ENCODE measurements at places on chromosomes 16 and 17.

DNA sequence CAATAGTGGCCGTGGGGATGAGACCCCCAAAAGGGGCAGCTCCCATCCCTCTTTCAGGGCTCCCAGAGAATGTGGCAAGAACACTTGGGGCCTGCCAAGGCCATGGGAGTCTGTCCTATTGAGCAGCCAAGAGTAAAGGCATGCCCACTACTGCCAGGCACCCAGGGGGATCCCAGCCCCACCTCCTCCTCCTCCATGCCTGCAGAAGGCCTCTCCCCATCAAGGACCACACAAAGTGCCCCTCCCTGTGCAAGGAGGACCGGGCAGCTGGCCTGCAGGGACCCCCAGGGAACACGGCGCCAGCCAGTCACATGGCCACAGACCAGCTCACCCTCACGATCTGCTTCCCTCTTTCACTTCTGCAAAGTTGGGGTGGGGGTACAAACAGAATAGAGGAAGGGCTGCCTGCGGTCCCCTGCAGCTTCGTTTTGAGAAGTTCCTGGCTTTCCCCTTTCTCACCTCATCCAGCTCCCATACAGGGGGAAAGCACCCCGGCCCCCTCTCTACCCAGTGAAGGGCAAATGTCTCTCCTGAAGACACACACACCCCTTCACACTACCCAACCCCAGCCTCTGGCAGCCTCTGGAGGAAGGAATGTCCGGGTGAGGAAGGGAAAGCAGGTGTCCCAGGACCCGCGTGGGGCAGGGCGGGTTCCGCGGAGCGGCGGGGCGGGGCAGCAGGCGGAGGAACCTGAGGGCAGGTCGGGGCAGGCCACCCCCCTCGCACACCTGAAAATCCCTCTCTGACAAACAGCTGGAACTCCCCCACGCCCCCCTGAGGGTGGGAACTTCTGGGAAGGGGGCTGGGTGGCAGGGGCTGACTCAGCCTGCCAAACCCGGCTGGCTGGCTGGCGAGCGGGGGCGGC, 2.0 kb downstream of the PPP1R9B start:
- DNase-seq: no peak

GRCh38 chr17:31508288-31509094, 117.0 kb downstream of the RAB11FIP4 start:
- no peak for DNase-seq

DNA sequence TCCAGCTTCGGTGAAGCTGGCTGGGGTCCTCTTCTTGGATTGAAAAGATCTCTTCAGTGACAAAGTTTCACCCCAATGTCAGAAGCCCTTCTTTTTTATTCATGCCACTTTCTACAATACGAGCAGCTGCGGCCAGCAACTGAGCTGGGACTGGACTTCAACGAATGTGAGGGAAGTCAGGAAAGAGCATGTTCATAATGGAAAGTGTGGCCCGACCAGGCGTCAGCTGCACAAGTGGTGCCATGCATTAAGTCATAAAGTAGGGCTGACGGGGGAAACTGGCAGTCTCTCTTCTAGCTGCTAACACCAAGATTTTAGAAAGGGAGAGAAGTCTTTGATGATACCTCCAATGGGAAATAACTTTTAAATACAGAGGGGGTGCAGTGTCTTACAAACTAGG, 192.6 kb downstream of the PARN start:
- DNase-seq: no peak

GRCh38 chr16:963913-964312, 6.9 kb downstream of the LMF1 start:
- DNase-seq: no peak

- DNase-seq: peak; percentile 16
Observed at GRCh38 chr16:1167276-1168107, 14.6 kb downstream of the CACNA1H start.

DNA sequence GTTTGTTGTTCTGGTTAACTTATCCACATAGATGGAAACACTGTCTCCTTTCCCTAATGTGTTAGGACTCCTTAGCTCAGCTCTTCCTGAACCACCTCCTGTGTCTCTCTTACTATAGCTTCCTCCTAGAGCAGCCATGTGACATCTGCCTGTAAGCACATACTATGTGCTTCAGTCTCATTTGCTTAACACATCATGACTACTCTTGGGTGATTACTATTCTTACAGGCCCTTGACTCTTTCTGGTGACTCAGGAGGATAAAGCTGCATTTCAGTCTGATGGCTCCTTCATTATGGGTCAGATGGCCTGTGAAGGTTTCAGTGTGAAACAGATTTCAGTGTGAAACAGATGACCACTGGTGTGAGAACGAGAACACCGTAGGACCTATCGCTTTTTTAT, 320 bp upstream of the KRTAP4-2 start:
- DNase-seq: no peak

DNA sequence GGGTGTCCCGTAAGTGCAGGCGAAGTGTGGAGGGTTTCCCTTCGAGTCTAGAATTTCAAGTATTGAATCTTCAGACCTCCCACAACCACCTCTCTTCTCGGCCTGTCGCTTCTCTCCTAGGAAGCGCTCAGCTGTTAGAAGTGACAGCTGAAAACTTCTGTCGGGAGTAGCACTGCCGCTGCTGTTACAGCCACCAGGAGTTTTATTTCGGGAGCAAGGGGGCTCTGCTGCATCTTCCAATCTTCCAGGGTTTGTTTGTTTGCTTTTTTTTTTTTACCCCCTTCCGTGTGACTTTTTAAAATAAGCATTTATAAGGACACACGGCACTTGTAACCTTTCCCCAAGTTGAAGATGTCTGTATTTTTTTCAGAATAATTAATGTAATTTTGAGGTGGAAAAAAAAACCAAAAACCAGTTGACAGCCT, 767 bp downstream of the RPS6KB1 start:
- DNase-seq: no peak

DNA sequence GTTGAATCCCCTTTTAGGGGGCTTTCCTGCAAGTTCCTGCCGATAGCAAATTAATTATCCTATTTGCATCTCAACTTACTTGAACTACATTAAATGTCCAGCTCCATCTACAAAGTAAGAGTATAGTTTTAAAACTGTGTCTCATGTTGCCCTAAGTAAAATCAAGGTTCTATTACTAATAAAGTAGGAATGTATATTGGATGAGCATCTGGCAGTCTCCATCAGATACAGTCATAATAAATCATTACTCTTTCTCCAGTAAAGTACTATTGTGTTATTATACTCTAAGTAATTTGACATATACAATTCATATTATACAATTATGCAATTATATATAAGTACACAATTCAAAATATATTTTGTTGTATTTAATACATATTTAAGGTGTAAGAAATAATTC, 249.3 kb downstream of the CEP112 start:
- no peak for DNase-seq

GRCh38 chr16:70252355-70252988, 732 bp upstream of the EXOSC6 start:
- DNase-seq: no peak

DNA sequence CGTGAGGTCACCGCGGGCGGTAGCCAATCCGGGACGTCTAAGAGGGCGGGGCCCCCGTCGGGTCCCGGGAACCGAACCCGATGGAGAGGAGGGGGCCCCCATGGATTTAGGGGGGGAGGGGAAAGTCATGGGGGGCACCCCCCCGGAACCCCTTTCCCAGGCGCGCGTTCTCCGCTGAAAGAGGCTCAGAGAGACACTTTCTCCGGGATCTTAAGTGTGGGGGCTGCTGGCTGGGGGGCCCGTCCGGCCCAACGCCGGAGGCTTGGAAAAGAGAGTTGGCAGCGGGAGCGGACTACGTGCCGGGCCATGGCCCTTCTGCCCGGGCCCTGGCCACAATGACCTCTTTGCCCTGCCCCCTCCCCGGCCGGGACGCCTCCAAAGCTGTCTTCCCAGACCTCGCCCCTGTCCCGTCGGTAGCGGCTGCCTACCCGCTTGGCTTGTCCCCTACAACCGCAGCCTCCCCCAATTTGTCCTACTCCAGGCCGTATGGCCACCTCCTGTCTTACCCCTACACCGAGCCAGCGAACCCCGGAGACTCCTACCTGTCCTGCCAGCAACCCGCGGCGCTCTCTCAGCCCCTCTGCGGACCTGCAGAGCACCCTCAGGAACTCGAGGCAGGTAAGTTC, at the start of gene DLX4:
Gene DLX4 (plus strand): TSS at position 57 of the 626 bp plus-strand sequence. CDS start 279 bp downstream, at position 336.
- no peak for DNase-seq

DNA sequence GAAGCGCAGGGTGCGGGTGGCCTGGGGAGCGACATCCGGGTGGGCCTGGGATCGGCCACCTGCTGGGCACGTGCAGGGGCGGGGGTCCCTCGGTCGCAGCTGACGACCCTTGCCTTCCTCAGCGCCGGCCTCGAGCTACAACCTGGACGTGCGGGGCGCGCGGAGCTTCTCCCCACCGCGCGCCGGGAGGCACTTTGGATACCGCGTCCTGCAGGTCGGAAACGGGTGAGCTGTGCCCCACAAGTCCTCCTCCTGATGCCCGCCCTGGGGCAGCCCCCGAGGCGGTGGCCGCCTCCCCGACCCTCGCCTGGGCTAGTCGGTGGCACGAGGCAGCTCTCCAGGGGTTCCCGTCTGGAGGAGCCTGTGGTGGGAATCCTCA, 1.5 kb downstream of the ITGAL start:
- no peak for DNase-seq

- no peak for DNase-seq
Observed at GRCh38 chr16:80084163-80084562, 456.6 kb upstream of the DYNLRB2 start.

DNA sequence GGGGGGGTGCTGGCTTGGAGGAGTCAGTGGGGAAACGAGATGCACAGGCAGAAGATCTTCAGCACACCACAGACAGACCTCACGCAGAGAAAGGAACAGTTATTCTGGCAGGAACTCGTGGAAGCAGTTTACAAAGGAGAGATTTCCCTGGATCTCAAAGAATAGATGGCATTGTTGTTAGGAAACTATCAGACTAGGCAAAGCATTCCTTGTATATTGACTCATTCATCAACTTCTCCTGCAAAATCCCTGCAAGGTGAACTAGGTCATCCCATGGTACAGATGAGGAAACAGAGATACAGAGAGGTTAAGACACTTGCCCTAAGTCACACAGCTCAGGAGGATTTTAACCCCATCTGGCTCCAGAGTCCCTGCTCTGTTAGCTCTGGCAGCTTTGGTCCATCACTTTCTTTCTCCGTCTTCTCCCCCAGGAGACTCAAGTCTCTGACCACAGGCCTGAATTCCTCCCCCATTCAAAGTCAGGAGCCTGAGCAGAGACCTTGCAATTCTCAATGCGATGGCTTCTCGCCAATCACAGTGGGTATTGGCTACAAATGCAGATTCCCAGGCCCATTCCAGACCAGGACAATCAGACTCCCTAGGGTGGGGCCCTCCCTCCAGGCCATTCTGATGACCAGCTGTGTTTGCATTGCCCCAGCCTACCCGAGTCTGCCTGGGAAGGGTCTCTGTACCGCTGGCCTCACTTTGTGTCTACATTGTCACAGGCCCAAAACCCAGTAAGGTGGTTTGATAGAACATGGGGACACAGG, 56.4 kb downstream of the LITAF start:
- DNase-seq: no peak

DNA sequence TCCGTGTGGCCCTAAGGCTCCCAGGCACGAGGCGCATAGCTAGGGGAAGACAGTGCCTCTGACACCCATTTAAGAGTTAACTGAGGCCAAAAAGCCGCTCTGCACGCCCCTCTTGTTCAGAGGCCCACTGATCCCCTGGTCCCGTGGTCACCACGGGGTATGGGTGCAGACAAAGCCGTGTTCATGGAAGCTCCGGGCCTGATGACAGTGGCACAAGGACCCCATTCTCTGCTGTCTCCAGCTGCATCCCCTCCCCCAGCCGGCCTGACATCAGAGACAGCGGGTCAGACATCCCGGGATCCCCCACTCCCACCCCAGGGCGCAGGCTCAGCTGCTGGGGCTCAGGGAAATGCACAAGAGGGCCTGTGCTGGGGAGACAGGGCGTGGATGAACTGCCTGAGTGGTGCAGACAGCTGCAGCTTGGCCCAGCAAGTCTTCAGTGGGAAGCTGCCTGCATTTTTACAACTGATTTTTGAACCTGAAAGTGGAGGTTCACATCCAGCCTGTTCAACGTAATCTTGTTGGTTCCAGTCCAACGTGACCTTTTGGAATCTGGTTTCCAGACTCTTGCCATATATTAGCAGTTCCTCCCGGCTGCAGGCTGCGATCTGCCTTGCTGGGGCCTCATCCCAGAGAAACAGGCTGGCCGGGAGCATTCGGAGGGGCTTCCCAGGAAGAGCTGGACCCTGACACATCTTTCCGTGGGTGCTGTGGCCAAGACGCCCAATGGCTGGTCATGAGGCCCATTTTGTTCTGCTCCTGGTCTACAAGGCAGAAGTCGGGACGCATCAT, 9.7 kb upstream of the BAHCC1 start:
- no peak for DNase-seq

DNA sequence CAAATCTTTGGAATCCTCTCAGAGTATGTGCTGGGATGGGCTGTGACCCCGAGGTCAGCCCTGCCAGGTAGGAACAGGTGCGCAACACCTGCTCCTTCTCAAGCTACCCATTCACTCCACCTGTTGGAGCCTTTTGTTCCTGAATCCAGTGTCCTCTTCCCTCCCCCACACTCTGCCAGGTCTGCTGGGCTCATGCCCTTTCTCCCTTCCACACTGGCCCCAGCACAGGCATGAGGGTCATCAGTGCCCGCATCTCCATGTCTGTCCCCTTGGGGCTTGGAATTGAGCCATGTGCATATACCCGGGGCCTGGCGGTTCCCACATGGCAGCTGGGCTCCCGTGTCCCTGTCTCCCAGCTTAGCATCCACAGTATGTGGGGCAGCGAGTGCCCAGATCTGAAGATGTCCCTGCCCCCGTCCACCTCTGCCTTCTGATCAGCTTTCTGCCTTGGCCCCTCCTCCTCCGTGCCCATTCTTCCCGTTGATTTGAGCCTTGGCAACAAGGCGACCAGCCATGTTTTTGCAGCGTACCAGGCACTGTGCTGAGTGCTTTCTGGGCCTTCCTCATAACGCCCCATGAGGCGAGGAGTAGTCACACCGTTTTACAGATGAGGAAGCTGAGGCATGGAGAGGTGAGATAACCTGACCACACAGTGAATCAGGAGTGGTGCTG, 102.2 kb downstream of the RAP1GAP2 start:
- no peak for DNase-seq

DNA sequence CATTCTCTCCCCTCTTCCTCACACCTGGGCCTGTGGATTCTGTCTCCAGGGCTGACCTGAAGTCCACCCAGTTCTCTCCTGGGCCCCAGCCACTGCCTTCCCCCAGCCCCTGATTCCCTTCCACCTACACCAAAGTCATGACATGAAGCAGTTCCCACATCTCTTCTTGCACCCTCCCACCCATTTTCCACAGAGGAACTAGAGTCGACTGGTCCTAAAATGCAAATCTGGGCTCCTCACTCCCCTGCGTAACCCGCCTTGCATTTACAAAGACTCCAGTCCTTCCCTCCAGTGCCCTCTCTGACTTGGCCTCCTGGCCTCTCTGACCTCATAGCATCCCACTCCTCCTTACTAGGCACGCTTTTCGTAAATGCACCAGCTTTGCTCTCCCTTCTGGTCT, 14.8 kb downstream of the COX6A2 start:
- no peak for DNase-seq

DNA sequence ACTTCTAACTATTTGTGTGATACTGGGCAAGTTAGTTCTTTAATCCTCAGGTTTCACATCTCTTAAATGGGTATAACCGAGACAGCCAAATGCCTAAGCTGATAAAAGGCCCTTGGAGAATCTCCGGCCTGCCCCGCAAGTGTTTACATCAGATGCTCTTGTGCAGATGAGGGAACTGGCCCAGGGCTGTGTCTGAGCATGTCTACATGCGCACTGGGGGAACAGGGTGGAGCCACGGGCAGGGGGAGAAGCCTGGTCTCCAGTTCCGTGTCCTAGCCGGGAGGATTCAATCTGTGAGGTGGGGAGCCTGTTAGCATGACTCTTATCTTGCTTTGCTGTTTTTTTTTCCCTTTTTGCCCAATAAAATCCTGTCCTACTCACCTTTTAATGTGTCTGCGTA, 222.9 kb downstream of the CDH8 start:
- no peak for DNase-seq

GRCh38 chr17:21171309-21171922, 42.5 kb downstream of the TMEM11 start:
- no peak for DNase-seq
